ENCODE measurements at places on chromosomes 16 and 17.
A peak's percentile ranks its signal among the peaks of the same experiment; 100 is the strongest.

GRCh38 chr16:88784074-88784855 lies 755 bp downstream of the PIEZO1 start:
- DNase-seq = peak; percentile 52

GRCh38 chr17:35514564-35514963 lies 22.9 kb downstream of the SLFN12L start:
- DNase-seq = no peak

- no peak for DNase-seq
Observed at GRCh38 chr16:3171181-3171854, 16.7 kb upstream of the OR1F1 start.

DNA sequence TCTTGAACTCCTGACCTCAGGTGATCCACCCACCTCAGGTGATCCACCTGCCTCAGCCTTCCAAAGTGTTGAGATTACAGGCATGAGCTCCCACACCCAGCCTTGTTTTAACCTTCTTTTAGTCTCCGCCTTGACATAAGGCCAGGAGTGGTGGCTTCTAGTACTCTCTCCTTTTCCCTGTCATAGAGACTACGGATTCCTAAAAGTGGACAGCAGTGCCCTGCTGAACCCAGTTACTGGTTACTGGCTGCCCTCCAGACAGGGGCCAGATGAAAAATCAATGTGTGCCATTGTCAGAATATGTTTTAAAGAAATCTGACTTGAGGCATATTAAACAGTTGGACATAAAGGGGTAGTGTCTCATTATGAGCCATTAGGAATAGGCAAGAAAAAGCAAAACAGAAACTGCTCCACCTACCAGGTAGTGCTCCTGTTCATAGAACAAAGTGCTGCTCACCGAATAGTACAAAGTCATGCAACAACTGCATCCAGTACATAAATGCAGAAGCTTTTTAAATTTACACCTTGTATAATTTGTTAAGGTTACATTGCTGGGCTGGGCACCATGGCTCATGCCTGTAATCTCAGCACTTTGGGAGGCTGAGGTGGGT lies 32.1 kb downstream of the TRIM25 start:
- DNase-seq = no peak

- DNase-seq = no peak
Observed at GRCh38 chr16:83979441-83979840, 11.4 kb downstream of the NECAB2 start.

- DNase-seq = no peak
Observed at GRCh38 chr17:18257982-18258355, 569 bp downstream of the FLII start.

- DNase-seq = no peak
Observed at GRCh38 chr17:15269780-15270089, 4.6 kb upstream of the PMP22 start.

DNA sequence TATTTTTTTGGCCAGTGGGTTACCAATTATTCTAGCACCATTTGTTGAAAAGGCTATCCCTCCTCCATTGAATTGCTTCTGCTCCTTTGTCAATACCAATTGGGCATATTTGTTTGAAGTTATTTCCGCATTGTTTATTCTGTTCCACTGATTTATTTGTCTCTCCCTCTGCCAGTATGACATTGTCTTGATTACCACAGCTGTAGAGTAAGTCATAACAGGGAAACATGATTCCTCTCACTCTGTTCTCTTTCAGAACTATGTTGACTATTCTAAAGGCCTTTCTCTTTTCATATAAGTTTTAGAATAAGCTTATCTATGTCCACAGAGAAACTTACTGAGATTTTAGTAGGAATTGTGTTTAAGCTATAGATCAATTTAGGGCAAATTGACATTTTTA lies 94.3 kb downstream of the MAP2K6 start:
- DNase-seq = no peak

DNA sequence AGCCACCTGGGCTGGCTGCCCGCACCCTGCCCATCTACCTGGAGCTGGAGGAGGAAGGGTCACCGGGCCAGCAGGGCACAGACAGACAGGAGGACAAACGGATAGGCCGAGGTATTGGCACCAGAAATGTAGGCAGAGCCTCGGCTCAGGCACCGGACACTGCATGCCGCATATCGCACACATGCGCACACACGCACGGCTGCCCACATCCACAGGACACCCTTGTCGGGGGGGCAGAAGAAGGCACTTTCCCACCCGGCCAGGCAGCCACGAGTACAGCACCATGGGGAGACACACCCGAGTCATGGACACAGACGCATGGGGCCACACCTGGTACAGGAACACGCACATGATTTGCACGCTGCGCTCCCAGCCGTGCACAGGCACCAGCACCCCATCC lies 14.5 kb downstream of the CASKIN1 start:
- DNase-seq = no peak

GRCh38 chr17:60506312-60506711 lies 19.7 kb downstream of the APPBP2 start:
- DNase-seq = no peak

GRCh38 chr17:29112771-29113295 lies 67.4 kb downstream of the MYO18A start:
- no peak for DNase-seq

DNA sequence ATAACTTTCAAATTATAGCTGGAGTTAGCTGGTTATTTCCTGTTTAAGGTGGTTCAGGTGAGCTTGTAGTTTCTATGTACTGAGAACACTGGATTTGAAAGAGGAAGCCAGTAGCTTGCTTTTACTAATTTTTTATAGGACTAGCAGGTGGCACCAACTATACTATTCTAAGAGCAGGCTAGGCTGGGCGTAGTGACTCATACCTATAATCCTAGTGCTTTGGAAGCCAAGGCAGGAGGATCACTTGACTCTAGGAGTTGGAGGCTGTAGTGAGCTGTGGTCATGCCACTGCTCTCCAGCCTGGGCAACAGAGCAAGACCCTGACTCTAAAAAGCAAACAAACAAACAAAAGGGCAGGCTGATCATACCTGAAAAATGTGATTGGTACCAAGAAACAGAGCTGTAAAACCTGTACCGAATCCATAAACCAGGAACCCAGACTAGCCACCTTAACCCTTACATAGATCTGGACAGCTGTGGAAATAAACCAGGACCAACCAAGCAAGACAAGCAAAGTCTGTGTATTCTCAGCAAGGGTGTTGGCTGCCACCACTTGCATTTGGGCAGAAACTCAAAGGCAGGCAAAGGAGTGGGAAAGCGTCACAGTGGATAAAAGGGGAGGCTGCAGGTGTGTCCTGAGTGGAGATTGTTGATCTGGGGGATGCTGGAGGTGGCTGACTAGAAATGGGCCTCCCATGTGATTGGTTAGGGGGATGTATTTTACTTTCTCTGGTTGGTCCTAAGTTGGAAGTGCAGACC lies 36.3 kb downstream of the SLC47A1 start:
- no peak for DNase-seq

- no peak for DNase-seq
Observed at GRCh38 chr16:30519120-30520049, 7.0 kb downstream of the ZNF768 start.

DNA sequence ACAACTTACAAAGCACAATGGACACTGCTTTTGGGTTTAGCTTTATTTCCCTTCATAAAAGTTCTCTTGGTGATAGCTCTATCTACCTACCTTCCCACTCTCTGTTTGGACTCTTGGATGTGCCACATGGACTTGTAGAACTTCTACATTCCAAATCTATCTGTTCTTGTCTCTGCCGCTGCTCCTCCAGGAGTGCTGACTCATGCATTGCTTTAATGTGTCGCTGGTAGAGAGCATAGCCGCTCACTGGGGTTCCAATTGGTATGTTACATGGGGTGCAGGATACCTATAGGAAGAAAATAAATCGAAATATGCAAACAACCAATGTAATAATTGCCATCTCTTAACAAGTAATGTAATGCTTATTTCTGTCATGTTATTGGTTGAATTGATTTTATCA lies 92.1 kb downstream of the TTC19 start:
- no peak for DNase-seq

GRCh38 chr17:78622491-78623265 lies 45.5 kb upstream of the DNAH17 start:
- DNase-seq = no peak

DNA sequence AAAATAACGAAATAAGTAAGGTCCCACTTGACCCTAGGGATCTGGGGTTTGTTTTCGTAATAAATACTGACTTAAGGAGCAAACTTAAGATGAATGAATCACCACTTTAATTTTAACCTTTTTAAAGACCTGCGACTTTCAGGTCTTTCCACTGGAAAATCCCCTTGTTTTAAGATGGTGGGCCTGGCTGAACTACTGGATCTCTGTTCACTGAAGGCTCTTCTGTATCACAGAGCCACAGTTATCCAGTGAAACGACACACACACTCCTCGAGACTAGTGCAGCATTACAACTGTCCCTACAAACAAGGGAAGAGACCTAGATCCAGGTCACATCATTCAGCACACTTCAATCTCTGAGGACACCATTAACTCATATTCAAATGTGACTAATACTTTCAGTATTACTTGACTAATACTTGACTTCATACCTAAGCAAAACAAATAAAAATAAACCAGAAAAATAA lies 299.0 kb downstream of the CEP112 start:
- no peak for DNase-seq

Data from pancreas (tissue), 10 donors.